ENCODE measurements at places on chromosomes 6 and 20.

GRCh38 chr6:37531437-37532036 lies 31.8 kb upstream of the CCDC167 start:
- DNase-seq = no peak

GRCh38 chr6:31525553-31525931 lies 3.2 kb upstream of the MCCD1 start:
- no peak for DNase-seq

DNA sequence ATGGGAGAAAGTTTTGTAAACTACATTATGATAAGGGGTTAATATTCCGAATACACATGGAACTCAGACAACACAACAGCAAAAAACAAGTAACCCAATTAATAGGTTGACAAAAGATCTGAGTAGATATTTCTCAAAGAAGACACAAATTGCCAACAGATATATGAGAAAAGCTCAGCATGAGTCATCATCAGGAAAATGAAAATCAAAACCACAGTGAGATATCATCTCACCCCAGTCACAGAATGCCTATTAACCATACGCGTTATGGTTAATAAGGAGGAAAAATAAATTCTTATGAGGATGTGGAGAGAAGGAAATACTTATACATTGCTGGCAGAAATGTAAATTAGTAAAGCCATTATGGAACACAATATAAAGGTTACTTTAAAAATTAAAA lies 695.0 kb downstream of the COL12A1 start:
- DNase-seq = no peak

DNA sequence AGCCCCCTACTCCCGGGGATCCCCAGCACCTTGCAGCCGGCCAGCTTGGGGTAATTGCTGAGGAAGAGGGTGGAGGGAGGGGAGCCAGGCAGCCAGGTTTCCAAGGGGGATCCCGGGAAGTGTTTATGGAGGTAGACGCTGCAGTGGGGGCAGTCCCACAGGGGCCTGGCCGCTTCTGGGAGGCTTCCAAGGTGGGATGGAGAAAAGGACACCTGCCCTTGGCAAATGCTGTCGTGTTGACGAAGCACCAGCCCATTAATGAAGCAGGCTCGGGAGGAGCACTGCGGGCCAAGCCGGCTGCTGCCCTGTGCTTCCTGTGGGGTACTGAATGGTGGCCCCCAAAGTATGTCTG lies 82.4 kb downstream of the TMEM242 start:
- DNase-seq = no peak

DNA sequence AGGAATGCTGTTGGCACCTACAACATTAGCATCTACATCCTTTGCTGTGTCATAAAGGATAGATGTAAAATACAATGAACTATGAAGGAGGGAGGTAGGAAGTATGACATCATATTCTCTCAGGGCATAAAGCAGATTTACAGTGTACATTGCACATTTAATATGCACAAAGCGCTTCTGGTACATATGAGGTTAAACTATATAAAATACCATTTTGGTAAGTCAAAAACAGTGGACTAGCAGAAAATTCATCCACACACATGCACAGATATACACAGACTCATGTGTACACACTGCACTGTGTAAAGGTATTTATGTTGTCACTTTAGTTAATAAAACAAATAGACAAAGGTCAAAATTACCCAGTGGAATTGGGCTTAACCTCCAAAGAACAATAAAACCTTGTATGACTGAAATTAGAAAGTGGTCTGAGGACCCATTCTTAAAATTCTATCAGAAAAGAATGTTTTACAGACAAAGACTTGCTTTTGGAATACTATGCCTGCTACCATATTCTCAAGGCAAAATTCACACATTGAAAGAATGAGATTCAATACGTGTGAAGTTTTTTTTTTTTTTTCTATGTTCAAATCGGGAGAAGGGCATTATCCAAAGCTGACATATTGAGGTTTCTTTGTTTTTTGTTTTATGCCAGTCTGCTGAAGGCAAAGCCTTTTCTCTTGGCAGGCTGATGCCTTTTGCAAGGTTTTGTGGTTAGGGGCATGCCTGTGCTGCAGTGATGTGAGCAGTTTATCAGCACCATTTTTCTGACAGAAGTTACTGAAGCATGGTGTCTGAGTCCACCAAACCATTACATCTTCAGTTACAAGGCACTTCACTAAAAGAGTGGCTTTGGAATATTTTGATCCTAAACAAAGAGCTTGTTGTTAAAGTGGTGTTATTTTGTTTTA lies 199.0 kb downstream of the PLCB1 start:
- DNase-seq = no peak

GRCh38 chr6:137728386-137729349 lies 138.4 kb upstream of the TNFAIP3 start:
- no peak for DNase-seq

DNA sequence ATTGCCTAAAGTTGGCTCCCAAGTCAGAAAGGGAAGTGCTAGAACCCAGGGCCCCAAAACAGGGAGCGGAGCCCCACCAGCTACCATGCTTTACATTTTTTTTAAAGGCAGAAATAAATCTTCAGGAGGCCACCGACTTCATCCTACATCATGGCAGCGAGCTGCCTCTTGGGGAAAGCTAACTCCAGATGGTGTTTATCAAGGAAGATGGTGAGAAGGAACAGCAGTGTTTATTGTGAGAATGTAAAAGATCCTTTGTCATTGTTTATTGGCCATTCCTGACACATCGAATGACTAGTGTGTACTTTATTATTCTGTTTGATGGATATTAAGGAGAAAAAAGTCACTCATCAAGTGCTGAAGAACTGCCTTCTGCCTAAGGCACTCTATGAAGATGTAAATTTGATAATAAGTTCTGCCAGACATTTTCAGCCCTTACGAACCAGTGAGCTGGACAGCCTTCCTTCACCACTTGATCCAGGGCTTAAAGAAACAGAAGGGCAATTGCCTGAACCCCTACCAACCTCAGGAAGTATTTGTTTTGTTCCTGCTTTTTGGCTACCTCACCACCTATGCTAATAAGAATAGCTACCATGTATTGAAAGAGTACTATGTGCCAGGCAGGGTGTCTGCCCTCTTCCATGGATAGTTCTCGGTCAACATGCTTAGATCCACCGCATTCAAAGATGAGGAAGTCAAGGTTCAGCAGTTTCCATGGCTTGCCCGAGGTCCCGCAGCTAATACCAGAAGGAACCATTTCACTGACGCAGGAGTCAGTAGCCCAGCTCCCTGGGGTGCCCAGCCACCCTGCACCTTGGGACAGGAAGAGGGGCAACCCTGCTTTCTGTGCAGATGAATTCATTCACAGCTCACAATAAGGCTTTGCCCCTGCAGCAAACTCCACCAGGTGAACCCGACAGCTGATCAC lies 194.7 kb upstream of the RREB1 start:
- no peak for DNase-seq

GRCh38 chr20:40957265-40957760 lies 71.3 kb upstream of the TOP1 start:
- DNase-seq = no peak

- no peak for DNase-seq
Measured at GRCh38 chr6:28841290-28841689, 82.5 kb downstream of the TRIM27 start.

GRCh38 chr6:149923327-149923986 lies 536 bp upstream of the RAET1G start:
- DNase-seq = no peak

GRCh38 chr6:28136585-28137504 lies 4.8 kb upstream of the ZKSCAN8 start:
- DNase-seq = peak; percentile 85

- no peak for DNase-seq
Measured at GRCh38 chr6:155580904-155581303, 125.3 kb upstream of the NOX3 start.

DNA sequence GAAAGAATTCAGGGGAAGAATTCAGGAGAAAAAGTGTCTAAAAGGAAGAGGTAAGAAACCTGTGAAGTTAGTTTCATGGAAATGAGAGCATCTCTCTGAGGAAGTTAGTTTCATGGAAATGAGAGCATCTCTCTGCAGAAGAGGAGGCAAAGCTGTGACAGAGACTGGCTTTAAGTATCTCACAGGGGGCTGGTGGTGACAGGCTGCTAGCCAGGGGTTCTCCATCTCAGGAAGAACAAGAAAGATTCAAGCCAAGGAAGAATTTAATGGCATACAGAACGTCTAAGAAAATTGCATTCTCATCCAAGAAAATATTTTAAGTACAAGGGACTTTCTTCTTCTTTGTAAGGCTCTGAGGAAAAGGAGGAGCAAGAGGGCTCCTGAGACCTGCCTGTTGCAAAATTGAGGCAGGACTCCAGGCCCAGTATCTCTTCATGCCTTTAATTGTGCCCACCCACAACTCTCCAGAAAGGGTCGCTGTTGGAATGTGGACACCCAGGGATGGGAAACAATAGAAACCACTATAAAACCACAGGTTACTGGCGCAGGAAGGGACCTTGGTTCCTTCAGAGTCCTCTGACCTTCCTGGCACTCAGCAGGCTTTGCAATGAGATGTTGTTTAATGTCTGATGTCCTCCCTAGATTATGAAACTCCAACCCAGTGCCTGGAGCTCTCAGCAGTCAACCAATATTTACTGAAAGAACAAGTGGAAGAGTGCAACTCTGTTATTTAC lies 136.8 kb downstream of the FNDC1 start:
- no peak for DNase-seq

DNA sequence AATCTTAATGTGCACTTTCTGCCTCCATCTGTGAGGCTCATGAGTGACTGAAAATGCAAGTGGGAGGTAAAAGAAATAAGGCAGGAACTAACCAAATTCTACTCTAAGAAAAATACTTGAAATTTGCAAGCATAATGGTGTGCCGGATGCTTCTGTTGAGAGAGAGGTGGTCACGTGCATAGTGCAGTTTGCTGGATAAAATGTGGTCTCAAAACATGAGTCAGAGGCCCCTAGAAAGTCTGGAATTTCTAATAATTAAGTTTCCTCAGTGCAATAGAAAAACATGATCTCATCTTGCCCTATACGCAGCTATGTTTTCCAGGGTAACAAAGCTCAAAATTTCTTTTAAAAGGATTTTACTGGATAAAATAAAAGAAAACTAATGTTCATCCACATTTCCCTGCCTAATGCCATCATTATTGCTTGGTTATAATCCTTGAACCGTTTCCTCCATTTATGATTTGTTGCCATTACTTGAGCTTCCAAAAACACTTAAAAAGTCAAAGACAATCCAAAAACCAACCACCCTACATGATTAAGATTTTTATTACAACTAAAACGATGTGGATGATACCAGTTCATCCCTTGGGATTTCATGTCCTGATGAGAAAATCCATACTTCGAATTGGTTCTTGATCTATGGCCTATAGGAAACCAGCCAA lies 351.7 kb upstream of the ARID1B start:
- DNase-seq = no peak

DNA sequence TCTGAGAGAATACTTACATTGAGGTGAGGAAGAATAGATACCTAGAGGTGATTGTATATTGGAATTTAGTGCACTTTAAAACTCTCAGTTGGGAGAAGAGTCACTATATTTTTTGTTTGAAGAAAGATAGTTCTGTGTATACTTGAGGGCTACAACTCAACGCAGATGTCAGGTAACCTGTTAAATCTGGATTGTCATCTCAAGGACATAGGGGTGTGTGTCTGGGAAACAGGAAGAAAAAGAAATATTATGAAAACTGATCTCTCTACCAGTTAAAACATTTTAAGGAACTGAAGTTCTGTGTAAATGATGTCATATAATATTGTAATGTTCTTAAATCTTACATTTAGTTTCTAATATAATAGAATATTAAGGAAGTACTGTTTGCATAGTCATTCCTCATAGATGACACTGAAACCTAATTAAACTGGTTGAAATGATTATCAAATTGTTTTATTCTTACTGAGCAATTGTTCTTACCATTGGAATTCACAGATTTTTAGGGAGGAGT lies 86.2 kb downstream of the SMAP1 start:
- no peak for DNase-seq

- no peak for DNase-seq
Measured at GRCh38 chr6:47117314-47117713, 75.2 kb upstream of the ADGRF1 start.

- DNase-seq = no peak
Measured at GRCh38 chr6:168195712-168196111, 116.7 kb upstream of the FRMD1 start.

- no peak for DNase-seq
Measured at GRCh38 chr20:57849121-57849520, 139.3 kb upstream of the PMEPA1 start.

DNA sequence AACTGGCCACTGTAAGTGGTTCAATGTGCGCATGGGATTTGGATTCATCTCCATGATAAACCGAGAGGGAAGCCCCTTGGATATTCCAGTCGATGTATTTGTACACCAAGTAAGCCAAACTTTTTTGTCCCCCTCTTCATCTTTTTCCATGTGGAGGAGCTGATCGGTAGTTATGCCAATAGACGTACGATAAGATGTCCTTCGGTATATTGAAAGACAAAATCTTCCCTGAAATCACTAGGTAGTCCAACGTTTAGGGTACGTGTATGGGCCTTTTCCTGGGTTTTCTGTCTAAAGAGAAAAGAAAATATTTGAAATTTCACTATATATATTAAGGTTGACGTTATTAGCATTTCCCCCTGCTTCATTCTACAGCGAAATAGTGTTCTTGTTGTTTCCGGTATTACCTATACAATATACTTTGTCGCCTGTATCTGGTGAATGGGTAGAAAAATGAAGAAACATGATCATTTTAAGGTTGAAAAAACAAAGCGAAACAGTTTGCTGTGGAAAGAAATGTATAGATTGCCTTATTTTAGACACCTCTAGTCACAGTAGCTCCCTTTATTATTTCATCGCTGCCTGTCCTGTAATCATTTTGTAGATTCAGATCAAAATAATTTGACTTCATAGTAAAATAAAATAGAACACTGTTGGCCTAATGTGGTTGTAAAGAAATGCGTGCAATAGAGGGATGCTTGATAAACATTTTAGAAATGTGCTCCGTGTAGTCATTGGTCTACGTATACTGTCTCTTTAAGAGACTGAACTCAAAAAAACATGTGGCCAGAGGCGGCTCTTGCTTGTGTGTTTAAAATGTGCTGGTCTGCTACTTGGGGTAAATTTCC lies 1.5 kb downstream of the LIN28B start:
- no peak for DNase-seq

DNA sequence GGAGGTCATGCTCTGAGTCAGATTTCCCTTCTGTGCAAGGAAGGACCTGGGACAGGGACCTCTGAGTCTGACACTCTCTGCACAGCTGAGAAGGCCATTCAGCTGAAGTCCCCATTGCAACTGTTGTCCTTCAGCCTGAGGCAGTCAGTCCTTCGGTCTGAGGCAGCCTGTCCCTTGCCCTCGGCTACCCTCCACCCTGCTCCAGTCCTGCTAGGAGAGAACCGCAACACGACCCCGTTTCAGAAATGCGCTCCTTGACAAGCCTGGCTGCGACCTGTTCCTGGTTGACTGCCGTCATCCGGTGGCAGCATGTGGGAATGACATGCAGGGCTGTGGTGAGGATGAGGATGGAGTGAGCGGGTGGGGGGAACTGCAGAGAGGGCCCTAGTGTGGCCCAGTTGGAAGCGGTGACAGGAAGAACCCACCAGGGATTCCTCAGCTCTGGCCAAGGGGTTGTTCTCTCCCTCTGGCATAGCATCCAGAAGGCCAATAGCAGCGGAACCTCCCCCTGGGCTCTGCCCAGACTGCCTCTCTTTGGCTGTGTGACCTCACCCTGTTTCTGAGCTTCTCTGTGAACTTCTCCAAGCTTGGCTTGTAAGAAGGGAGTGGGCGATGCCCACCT lies 40.3 kb upstream of the ANGPT4 start:
- DNase-seq = peak; percentile 84

Measured in activated CD4-positive, alpha-beta T cell treated with anti-CD3 and anti-CD28 coated beads for 36 hours (primary cell).